Transverse colon (tissue), 4 donors: ENCODE measurements at places on chromosomes 11 and 22. TPM values are rescaled to one million over a fixed set of nuclear protein-coding genes. Genes with fewer than 3 reads are reported as not detected.

GRCh38 chr11:13260963-13261588 is 16.5 kb upstream of the BMAL1 start:
- peaks cover 23% of the 10 kb centered on the region for H3K4me1 ChIP-seq
- H3K4me3 ChIP-seq = no peak overlapping the region
- no peaks in the 10 kb centered on the region for H3K36me3 ChIP-seq
- H3K27ac ChIP-seq = peak overlapping the region; percentile 73
- DNase-seq = no peak

DNA sequence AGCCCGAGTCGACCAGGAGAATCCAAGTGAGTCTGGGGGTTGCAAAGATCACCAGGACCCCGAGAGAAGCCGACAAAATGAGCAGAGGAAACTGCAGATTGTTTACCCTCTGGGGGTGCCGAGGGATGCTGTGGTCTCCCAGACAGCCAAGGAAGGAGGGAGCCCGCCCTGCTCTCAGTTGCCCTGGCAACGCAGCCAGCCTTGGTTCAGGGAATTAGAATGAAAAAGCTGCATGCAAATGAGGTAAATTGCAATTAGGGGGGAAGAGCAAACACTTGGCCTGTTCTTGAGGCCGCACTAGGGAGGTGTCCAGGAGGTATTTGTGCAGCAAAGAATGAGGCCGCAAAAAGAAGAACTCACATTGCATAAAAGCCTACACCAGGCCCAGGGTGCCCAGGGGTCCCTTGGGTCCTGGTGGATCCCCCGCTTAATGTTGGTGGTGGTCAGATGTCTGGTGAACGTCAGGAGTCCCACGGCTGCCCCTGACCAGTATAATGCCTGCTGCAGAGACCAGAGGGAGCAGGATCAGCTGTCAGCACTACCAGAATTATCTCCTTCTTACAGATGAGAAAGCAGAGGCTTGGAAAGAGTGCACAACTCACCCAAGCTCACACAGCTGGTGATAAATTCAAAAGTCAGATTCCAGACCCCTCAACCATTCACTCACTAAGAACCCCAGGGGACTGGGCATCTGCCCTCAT is 40.3 kb upstream of the ATXN10 start:
- H3K36me3 ChIP-seq = no peaks in the 10 kb centered on the region
- H3K27ac ChIP-seq = no peak overlapping the region
- H3K27me3 ChIP-seq = peaks cover 44% of the 10 kb centered on the region
- H3K4me1 ChIP-seq = no peaks in the 10 kb centered on the region
- no peak overlapping the region for H3K4me3 ChIP-seq
- DNase-seq = no peak

- H3K27me3 ChIP-seq = no peaks in the 10 kb centered on the region
- DNase-seq = no peak
- H3K27ac ChIP-seq = peak overlapping the region; percentile 63
- peaks cover 53% of the 10 kb centered on the region for H3K4me1 ChIP-seq
- no peak overlapping the region for H3K4me3 ChIP-seq
Measured at GRCh38 chr22:27867085-27867952, 51.7 kb downstream of the PITPNB start.

DNA sequence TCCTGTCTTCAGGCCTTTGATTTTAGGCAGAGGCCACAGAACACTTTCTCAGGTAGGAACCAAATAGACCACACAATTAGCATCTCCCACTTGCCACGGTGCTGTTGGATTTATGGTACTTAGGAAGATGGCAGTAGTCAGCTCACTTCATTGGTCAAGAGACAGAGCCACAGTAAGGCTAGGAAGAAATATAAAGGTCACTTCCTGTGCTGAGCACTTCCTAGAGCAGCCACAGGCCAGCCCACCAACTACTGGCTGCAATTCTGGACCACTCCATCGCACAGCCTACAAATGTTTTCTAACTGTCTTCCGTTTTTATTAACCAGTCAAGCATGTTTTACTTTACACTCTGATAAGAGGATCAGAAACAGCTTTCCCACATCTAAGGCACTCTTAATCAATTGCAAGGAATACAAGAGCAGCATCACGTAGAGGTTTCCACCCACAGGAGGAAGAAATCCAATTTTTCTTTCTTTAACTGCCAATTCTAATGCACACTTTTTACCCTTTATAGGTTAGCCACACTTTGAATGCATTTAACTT is 54.7 kb downstream of the ABTB2 start:
- H3K4me3 ChIP-seq = no peak overlapping the region
- H3K4me1 ChIP-seq = no peaks in the 10 kb centered on the region
- no peaks in the 10 kb centered on the region for H3K27me3 ChIP-seq
- H3K27ac ChIP-seq = no peak overlapping the region

DNA sequence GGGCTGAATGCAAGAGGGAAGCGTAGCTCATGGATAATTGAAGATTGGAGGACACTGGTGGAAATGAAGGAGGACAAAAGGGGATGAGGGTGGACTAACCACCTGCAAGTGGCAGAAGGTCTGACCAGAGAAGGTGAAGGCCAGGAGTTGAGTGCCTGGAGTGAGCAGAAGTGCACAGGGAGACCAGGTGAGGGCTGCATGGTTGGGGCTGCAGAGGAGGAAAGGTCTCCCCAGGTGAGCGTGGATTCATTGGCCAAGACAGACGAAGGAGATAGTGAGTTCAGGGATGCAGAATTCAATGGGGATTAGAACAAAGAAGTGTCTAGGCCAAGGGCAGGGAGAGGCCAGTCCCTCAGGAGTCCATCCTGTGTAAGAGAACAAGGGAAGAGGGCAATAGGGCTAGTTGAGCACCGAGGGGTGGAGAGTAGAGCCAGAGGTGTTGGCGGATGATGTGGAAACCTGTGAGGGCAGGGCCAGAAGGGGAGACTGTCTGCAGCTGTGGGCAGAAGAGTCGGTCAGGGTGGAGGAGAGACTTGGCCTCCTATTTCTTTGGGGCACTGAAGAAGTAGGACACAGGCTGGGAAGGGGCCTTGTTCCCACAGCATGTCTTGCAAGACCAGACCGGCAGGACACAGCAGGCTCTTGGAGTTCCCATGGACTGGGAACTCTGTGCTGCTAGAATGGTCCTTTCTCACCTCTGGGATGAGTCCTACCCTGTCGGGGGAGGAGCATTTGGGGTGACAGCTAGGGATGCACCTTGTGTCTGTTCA is 6.7 kb downstream of the TRIM29 start:
- DNase-seq = peak; percentile 4
- H3K4me1 ChIP-seq = peaks cover 13% of the 10 kb centered on the region
- no peak overlapping the region for H3K27ac ChIP-seq

GRCh38 chr11:15688351-15688792 is 573.6 kb downstream of the INSC start:
- no peak overlapping the region for H3K4me3 ChIP-seq
- no peak overlapping the region for H3K27ac ChIP-seq
- H3K4me1 ChIP-seq = no peaks in the 10 kb centered on the region
- H3K27me3 ChIP-seq = no peaks in the 10 kb centered on the region
- no peaks in the 10 kb centered on the region for H3K36me3 ChIP-seq

DNA sequence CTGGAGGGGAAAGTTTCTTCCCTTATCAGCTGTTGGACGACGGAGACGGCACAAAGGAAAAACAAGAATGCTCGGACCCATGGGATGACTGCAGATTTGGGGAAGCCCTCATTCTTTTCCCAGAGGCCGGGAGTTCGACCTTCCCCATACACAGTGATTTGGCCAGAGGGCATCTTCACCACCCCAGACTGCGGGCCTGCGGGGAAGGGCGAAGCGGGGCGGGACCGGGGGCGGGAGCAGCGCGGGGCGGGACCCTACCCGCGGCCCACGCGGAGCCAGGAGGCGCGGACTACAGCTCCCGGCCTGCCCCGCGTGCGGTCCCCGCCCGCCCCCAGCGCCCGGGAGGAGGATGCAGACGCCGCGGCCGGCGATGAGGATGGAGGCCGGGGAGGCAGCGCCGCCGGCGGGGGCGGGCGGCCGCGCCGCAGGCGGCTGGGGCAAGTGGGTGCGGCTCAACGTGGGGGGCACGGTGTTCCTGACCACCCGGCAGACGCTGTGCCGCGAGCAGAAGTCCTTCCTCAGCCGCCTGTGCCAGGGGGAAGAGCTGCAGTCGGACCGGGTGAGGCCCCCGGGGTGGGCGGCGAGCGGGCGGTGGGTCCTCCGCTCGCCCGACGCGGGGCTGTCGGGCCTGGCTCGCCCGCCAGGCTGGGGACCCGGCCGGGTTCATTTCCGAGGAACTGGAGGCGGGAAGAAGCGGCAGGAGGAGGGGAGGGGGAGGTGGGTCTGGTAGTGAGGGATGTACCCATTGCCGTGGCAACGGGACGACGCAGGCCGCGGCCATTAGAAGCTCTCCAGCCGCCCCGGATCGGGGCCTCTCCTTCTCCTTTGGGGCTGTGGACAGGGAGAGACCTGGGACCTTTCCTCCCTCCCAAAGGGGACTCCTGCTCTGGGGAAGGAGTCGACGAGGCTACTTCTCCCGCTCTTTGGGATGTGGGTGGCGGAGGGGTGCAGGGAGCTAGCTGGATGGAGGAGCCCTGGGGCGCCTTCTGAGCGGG is at the start of gene KCTD17:
Gene KCTD17, plus strand, starts transcription at position 352 of the 995 bp plus-strand sequence. Its CDS starts 19 bp downstream, at position 371.
- no peaks in the 10 kb centered on the region for H3K36me3 ChIP-seq
- H3K4me3 ChIP-seq = peak within 1 kb of the TSS; percentile 81
- DNase-seq = peak; percentile 86

- H3K27me3 ChIP-seq = no peaks in the 10 kb centered on the region
- no peak for DNase-seq
- no peak overlapping the region for H3K27ac ChIP-seq
- no peaks in the 10 kb centered on the region for H3K4me1 ChIP-seq
- no peaks in the 10 kb centered on the region for H3K36me3 ChIP-seq
Measured at GRCh38 chr11:36098087-36098486, 154.2 kb downstream of the LDLRAD3 start.

DNA sequence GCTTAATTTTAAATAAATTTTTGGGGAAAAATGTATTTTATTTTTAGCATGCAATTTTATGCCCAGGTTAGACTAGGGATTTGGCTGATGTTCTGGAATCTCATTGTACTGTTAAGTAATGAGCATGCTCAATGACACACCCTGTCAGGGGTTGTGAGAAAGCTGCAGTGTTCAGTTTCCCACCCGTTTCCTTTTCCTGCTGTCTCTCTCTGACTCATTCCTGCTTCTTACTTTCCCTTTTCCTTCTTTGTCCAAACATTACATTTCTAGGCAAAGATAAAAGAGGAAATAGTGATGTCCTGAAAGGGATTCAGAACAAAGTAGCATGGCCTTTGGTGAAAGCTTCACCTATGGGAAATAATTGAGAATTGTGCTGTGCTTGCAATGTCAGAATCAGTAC is 22.7 kb downstream of the OOSP3 start:
- no peak overlapping the region for H3K4me3 ChIP-seq
- no peaks in the 10 kb centered on the region for H3K27me3 ChIP-seq
- no peaks in the 10 kb centered on the region for H3K36me3 ChIP-seq
- H3K27ac ChIP-seq = no peak overlapping the region
- DNase-seq = no peak

DNA sequence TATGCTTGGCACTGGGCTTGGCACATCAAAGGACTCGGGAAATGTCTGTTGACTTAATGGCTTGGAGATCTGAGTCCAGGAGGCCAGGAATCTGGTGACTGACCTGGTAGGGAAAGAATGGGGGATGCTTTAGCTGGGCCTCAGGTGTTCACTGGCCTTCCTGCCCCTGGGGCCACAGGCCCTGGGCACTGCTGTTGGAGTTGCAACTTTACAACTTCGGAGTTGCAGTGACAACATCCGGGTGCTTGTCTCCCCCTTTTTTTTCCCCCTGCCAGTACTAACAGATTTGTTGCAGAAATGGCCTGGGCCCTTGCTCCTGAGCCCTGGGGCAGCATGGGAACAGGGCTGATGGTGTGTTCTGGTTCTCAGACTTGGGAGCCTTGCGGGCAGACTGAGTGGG is 23.8 kb downstream of the OSBP2 start:
- DNase-seq = no peak
- no peak overlapping the region for H3K4me3 ChIP-seq
- no peaks in the 10 kb centered on the region for H3K27me3 ChIP-seq

GRCh38 chr11:108835624-108836023 is 170.8 kb downstream of the DDX10 start:
- H3K27ac ChIP-seq = no peak overlapping the region
- no peak overlapping the region for H3K4me3 ChIP-seq
- H3K4me1 ChIP-seq = no peaks in the 10 kb centered on the region
- no peak for DNase-seq
- no peaks in the 10 kb centered on the region for H3K36me3 ChIP-seq

- H3K27me3 ChIP-seq = no peaks in the 10 kb centered on the region
- DNase-seq = no peak
- H3K4me3 ChIP-seq = no peak overlapping the region
- no peaks in the 10 kb centered on the region for H3K36me3 ChIP-seq
- H3K27ac ChIP-seq = no peak overlapping the region
Measured at GRCh38 chr11:22657101-22657694, 9.2 kb upstream of the GAS2 start.

DNA sequence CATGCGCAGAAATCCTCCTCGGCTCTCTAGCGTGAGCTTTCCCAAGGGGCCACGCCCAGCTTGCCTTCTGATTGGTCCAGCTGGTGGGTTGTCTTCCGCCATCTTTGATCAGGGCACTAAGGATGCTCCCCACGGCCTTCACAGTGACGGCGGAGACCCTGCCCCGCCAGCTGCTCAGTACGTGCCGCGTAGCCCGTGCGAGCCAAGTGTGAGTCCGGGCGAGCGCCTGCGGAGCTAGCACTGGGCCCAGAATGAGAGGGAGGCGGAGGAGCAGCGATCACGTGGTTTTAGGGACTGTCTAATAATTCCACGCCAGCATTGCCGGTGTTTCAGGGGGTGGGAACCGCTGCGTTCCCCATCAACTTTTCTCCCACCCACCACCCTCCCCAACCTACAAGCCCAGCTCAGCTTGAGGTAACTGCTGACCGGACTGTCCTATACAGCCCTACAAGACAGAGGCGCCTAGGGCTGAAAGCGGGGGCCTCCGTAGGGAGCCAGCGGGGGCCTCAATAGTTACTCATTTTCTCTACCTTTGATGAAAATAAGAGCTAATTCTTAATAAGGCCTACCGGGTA is 1.5 kb upstream of the MTFP1 start:
- H3K4me1 ChIP-seq = peaks cover 22% of the 10 kb centered on the region
- no peaks in the 10 kb centered on the region for H3K27me3 ChIP-seq
- H3K27ac ChIP-seq = peak overlapping the region; percentile 98

- no peaks in the 10 kb centered on the region for H3K4me1 ChIP-seq
- H3K36me3 ChIP-seq = no peaks in the 10 kb centered on the region
- H3K4me3 ChIP-seq = no peak overlapping the region
- no peak overlapping the region for H3K27ac ChIP-seq
- H3K27me3 ChIP-seq = peaks cover 14% of the 10 kb centered on the region
Measured at GRCh38 chr11:134749040-134749839, 337.2 kb upstream of the B3GAT1 start.

- peaks cover 41% of the 10 kb centered on the region for H3K36me3 ChIP-seq
- peaks cover 14% of the 10 kb centered on the region for H3K4me1 ChIP-seq
- no peak overlapping the region for H3K4me3 ChIP-seq
- no peaks in the 10 kb centered on the region for H3K27me3 ChIP-seq
Measured at GRCh38 chr22:49798486-49799151, 29.1 kb downstream of the BRD1 start.

GRCh38 chr22:40789131-40789530 is 30.0 kb downstream of the SLC25A17 start:
- H3K27ac ChIP-seq = no peak overlapping the region
- no peaks in the 10 kb centered on the region for H3K4me1 ChIP-seq
- no peak for DNase-seq
- H3K4me3 ChIP-seq = no peak overlapping the region
- H3K36me3 ChIP-seq = peaks cover 5% of the 10 kb centered on the region

- H3K4me3 ChIP-seq = no peak overlapping the region
- no peak for DNase-seq
- H3K27me3 ChIP-seq = no peaks in the 10 kb centered on the region
- H3K27ac ChIP-seq = no peak overlapping the region
Measured at GRCh38 chr22:47148956-47149728, 386.7 kb downstream of the TBC1D22A start.

- peaks cover 43% of the 10 kb centered on the region for H3K4me1 ChIP-seq
- H3K27me3 ChIP-seq = no peaks in the 10 kb centered on the region
- H3K4me3 ChIP-seq = no peak overlapping the region
- DNase-seq = no peak
- peak overlapping the region; percentile 23 for H3K27ac ChIP-seq
Measured at GRCh38 chr22:40597526-40598430, 38.7 kb downstream of the MRTFA start.

The GPHA2 gene
- 6.0 TPM for total RNA-seq

The CCDC34 gene
- total RNA-seq = not detected

The TCN1 gene
- not detected for total RNA-seq
